ENCODE measurements at places on chromosomes 1 and 21. TPM values are rescaled to one million over a fixed set of nuclear protein-coding genes. Genes with fewer than 3 reads are reported as not detected.
A peak's percentile ranks its signal among the peaks of the same experiment; 100 is the strongest.

The SMIM1 gene
- polyA plus RNA-seq, result 93.3 TPM

The ICOSLG gene
- 0.15 TPM for polyA plus RNA-seq

The CC2D1B gene
- 25.6 TPM for polyA plus RNA-seq

The IRF6 gene
- polyA plus RNA-seq, result 0.11 TPM

The AMY1B gene
- polyA plus RNA-seq, result not detected

The APCS gene
- not detected for polyA plus RNA-seq

The ASTN1 gene
- 0.20 TPM for polyA plus RNA-seq

DNA sequence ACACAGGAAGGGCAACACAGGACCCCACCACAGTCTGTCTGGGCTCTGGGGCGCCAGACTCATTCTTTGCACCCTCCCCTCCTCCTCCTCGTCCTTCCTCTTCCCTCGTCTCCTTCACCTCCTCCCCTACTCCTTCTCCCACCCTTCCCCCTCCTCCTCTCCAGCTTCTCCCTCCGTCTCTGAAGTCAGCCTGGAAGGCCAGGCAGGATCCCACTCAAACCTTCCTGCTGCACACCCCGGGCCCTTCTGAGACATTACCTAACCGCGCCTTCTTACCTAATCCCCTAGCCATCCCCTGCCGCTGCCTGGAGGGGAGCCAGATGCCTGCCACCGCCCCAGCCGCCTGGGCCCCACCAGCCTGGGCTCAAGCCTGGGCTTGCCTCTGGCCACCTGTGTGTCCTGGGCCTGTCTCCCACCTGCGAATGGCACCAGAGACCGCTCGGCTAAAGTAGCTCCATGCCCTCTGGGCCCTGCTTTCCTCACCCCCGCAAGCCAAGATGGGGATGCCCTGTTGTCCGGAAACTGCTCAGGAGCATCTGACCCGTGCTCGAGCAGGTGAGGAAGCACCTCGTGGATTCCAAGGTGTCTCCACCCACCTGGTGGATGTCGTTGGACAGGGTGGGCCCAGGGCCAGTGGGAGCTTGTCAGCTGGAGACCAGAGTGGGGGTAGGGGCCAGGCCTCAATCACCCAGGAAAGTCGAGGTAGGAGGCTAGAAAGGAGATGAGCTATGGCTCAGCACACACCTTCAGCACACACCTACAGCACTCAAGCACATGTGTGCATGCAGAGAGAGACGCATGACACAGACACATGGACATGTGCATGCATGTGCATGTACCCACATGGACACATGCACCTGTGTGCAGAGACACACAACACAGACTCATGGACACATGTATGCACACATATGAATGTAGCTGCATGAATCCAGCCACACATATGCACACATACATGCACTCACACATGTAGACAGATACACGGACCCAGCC is 31.9 kb downstream of the WNT9A start:
- DNase-seq, result no peak

GRCh38 chr1:26276432-26276838 is 3.5 kb upstream of the SH3BGRL3 start:
- DNase-seq, result no peak

DNA sequence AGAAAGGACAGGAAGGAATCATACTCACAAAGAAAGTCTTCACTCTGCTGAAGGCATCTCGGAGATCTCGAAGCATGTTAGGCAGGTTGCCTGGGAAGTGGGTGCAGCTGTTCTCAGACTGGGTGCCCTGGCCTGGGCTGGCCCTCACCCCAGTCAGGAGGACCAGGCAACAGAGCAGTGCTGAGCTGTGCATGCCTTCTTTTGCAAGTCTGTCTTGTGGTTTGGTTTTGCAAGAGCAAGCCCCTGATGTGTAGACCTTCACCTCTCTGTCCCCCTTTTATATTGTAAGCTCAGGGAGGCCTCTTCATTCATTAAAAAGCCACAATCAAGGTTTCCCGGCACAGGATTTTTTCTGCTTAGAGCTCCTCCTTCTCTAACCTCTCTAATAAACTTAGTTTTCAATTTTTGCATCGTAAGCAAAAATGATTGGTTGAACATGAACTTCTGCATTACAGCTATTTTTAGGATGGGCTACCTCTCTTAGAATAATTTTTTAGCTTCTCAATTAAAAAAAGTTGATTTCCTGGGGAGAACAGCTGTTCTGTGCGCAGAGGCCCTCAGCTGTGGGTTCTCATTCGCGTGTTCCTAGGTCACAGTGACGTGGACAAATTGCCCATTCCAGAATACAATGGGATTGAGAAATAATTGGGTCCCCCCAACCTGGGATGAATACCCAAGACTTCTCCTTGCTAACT is at the start of gene IL10:
TSS of gene IL10 (minus strand) at position 252 of the 695 bp plus-strand sequence. CDS start at position 193, 59 bp downstream.
- DNase-seq, result no peak

DNA sequence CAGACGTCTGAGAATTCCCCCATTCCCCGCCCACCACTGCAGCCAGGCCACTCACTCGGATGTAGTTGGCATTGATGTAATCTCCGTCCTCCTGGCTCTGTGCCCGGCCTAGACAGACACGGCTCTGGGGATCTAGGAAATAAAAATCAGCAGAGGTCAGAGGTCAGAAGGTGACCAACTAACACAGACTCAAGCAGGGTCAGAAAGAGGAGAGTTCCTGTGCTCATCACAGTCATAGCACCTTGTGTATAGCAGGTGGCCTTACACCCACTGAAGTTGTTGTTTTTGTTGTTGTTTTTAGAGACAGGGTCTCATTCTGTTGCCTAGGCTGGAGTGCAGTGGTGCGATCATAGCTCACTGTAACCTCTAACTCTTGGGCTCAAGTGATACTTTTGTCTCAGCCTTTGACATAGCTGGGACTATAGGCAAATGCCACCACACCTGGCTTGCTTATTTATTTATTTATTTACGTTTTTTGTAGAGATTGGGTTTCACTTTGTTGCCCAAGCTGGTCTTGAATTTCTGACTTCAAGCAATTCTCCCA is 4.9 kb downstream of the PTPN7 start:
- DNase-seq, result no peak

DNA sequence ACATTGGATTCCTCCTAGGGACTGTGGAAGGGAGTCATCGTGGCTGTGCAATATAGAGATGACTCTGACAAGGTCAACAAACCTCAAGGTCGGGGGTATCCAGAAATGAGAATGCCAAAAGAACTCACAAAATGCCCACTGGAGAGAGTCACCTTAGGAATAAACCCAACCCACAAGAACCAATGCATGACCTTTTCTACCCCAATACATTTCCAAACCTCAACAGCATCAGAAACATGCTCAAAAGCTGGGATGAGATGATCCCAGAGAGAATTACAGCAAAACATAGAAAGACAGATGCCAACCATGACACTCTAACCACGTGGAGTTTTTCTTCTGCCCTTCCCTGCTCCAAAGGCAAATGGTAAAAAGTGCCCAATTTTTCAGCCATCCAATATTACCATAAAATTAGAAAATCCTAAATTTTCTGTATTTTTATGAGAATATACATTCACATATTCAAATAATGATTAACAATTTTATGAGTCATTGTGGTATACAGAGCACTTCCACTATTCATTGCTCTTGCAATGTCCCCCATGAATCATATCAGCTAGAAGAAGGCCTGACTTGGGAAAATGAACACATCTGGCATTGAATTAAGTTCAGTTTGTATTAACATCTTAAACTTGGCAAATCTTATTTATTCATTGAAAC is 88.2 kb upstream of the PALMD start:
- DNase-seq, result no peak

GRCh38 chr1:233372218-233373120 is 44.9 kb downstream of the MAP3K21 start:
- no peak for DNase-seq

DNA sequence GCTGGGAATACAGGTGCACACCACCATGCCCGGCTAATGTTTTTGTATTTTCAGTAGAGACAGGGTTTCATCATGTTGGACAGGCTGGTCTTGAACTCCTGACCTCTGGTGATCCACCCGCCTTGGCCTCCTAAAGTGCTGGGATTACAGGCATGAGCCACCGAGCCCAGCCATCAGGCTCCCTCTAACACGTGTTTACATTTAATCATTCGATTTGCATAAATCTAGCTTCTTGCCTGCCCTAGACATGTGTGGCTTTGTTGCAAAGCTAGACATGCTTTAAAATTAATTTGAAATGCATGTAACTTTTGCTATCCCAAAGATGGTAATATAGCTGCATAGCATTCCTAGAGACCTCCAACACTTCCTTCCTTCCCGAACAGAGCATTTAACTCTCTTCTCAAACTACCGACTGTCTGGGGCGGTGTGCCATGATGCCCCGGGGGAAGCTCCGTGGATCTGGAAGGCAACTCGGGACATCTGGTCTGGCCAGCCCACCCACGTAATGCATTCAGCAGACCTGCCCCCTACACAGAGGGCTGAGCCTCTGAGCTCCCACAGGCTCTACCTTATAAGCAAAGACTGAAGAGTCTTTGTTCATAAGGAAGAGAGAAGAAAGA is 34.6 kb upstream of the NID1 start:
- no peak for DNase-seq

DNA sequence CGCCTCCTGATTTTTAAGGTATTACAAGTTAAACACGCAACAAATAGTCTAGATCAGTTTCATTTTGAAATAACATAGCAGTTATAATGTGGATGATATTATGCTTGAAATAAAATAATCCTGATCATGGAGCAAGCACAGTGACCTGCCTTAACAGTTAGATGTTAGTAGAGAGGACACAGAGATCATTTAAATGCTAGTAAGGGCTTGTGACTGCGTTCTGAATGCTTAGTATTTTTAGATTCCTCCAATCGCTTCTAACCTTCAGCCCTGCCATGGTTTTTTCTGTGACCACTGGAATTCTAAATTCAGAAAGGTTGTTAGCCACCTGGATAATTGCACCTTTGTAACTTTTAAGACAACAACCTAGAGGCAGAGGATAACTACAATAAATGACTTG is 46.4 kb downstream of the KIF26B start:
- DNase-seq, result no peak

DNA sequence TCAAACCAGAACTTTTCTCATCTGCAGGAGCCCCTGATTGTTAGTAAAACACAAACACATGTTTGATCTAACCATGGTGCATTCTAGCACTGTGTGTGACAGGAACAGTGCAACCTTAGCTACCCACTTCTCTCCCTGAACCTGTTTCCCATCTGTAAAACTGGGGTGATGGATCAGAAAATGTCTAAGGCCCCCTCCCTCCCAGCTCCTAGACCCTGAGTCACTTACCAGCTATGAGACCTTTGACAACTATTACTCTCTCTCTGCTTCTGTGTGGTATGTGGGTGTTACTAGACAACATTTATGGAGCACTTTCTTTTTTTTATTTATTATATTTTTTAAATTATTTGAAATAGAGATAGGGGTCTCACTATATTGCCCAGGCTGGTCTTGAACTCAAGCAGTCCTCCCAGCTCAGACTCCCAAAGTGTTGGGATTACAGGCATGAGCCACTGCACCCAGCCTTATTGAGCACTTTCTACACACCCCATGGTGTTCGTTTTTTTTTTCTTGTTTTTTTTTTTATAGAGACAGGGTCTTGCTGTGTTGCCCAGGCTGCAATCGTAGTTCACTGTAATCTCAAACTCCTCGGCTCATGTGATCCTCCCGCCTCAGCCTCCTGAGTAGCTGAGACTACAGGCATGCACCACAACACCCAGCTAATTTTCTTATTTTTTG is 2.6 kb downstream of the INPP5B start:
- no peak for DNase-seq

- no peak for DNase-seq
Observed at GRCh38 chr1:19577561-19577960, 66.5 kb upstream of the NBL1 start.

DNA sequence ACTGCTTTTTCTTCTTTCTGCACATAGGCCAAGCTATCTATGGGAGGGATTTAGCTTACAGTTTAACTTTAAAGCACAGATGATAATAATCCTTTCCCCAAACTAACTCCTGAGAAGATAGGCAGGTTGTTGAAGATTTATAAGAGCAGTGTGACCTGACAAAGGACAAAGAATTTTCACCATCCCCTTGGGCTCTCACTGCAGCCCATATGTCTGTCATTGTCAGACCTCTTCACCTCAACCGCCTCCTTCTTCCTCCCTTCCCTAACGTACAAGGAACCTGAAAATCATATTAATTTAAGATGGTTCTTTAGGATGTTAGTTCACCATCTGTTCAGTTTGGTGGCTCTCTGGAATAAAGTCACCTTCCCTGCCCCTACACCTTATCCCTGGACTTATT is 5.0 kb downstream of the RNU1-2 start:
- DNase-seq, result no peak

- DNase-seq, result no peak
Observed at GRCh38 chr1:11237356-11237755, 25.0 kb downstream of the MTOR start.

GRCh38 chr1:3483801-3484444 is 29.5 kb downstream of the ARHGEF16 start:
- DNase-seq, result peak; percentile 88

GRCh38 chr1:217274927-217275654 is 355.8 kb downstream of the GPATCH2 start:
- DNase-seq, result no peak

DNA sequence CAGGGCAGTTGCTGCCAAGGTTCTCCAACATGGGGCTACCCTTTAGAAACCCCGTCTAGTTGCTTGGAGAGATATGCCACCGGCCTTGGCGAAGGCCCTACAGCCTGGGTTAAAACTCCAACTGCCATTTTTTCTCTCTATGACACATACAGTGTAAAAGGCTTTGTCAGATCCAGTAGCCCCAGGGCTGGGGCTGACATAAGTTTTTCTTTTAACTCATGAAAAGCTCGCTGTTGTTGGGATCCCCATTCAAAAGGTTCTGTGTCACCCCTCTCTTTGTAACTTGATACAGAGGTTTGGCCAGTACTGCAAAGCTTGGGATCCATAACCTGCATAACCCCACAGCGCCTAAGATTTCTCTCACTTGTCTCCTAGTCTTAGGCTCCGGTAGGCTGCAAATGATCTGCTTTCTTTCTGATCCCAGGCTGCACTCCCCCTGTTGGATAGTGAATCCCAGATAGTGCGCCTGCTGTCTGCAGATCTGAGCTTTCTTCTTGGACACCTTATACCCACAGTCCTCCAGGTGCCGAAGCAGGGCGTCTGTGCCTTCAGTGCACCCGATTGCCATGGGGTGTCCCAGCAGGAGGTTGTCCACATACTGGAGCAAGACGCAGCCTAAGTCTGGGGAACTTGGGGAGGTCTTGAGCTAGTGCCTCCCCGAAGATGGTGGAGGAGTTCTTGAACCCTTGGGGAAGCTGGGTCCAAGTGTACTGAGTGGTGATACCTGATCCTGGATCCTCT is 406.2 kb downstream of the TGFB2 start:
- no peak for DNase-seq

DNA sequence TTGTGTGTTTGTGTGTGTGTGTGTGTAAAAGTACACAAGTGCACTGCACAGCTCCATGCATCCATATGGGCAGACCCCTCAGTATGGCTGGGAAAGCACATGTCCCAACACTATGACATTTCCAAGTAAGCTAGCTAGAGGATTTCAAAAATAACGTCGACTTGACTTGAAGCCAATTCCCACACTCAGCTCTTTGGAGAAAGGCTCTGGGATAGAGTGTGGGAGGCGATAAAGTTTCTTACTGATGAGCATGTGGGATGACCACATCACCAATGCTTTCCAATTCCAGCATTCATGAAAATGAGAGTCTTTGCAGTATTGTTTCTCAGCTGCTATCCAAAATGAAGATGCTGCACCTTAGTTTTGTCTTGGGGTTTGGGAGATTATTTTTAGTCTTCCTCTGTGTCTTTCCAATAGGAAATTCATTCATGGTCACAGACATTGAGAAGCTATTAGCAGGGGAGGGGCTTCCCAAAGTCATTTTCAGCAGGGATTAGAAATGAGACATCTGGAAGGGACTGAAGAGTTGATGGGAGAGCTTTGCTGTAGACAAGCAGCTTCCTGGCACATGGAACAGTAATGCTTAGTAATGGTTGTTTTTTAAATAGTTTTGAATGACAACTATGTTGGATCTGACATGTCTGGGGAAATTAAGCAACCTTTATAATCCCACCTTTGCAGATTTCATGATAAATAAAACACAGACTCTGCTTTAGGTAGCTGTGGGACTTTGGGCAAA is 143.5 kb downstream of the ASTN1 start:
- DNase-seq, result no peak

All from K562 (cell line).